RPMI8226 (cell line): ENCODE measurements at places on chromosomes 16 and 17.

DNA sequence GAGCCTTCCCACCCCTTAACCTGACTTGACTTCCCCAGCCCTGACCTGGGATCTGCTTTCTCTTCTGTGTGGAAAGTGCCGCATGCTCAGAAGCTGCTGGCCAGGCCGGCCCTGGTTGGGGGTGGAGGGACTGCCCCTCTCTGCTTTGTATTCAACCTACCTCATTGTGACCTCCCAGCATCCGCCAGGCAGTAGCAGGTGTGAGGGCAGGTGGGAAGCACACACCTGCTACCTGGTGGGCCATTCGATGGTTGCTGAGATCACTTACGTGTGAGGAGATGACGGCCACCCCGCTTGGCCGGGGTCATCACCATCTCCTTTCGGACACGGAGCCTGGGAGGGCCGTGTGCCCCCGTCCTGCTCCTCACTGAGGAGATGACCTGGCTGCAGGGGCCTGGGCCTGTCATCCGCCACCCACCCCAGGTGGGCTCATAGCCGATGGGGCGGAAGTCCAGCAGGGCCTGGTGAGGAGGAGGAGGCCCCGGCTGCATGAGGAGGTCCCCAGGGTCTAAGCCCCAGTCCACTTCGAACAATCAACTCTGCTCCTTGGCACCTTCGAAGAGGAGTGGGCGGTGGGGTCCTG, 7.1 kb downstream of the CPNE7 start:
- DNase-seq, result no peak

DNA sequence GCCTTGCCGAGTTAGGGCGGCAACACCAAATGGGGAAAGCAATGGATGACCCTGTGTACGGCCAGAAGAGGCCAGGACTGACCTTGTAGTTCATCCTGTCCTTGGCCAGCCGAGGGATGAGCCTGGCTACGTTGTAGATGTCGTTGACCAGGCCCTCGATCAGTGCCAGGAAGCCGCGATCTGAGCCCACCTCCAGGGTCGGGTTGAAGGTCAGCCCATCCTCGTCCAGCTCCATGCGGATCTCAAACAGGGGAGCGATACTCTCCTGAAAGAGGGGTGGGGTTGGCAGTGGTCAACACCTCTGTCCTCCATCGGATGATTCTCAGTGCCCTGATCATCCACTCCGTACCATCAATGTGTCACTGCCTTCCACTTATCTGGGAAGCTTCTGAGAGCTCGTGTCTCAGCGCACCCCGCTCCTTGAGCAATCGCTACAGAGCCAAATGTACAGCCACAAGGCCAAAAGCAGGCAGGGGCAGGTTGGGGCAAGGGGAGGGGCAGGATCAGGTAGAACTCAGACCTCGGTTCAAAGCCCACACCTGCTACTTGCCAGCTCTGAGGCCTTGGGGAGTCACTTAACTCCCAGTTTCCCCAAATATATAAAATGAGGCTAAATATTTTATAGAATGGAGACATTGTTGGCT, 39.9 kb downstream of the DNAH17 start:
- no peak for DNase-seq

DNA sequence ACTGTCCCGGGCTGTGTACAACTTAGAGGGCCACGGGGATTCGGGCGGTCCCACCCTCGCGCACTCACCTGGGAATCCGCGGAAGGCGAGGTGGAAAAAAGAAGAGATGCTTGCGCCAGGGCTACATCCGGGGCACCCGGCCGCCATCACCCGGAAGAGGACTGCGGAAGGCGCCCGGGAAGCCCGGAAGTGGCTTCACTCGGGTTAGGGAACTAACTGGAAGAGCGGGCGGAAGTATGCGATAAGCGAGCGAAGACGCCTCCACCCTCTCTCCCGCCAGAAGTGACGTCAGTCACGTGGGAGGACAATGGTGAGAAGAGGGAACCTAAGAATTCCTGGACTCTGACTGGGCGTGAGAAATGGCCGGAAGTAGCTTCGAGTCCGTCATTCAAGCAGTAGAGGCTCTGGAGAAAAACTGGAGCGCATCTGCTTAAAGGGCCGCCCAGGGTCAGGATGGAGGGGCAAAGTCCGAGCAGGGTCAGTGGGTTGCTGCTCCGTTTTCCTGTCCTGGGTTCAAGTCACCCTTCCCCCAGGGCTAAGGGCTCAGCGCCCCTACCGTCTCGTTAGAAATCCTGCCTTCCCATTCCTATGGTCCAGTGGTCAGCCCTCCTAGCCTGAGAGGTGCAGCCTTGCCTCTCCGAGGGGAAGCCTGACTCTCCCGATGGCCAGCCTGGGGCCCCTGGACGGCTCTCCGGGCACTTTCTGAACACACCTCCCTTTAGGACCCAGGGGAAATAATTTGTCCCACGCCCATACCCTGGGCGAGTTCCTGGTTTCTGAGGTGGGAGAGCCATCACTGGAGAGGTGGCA, at the start of gene CD2BP2:
CD2BP2 (minus strand) TSS at position 165 of the 810 bp plus-strand sequence. CDS start 627 bp downstream, outside the sequence.
- peak; percentile 100 for DNase-seq

DNA sequence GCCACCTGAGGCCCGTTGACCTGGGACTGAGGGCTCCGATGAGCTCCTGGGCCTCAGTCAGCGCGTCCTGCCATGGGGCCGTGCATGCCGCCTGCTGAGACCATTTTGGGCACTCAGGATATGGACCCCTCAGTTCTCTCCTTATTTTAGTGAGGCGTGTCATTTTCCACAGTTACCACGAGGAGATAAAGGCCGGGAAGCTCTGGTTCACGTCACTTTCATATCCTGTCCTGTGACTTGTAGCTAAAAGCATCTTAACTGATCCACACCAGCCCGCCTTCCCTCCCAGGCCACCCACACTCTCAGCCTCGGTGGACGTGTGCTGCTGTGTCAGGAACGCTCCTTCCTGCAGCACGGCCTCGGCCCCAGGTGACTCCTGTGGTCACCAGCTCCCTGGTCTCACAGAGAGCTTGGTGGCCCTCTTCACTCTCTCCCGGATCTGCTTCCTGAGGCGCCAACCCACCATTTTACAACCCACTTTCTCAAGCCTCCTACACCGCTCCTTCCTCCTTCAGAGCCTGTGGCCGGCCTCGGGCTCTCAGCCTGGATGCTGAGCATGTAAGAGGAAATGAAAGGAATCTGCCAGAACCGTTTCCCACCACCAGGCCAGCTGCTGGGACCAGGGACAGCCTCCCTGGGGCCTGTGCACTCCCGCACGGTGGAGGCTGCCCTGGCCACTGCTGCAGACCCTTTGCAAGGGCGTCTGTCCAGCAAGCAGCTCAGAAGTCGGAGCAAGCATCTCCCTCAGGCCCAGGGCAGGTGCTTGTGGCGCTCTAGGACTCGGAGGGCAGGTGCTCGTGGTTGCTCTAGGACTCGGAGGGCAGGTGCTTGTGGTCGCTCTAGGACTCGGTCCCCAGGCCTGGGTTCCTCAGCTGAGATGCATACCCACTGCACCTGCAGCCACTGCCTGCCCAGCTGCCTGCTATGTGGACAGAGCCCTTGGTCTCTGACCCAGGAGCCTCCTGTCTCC, 23.9 kb upstream of the FASN start:
- DNase-seq, result peak; percentile 85

- no peak for DNase-seq
Observed at GRCh38 chr17:17054636-17055035, 12.4 kb downstream of the MPRIP start.

DNA sequence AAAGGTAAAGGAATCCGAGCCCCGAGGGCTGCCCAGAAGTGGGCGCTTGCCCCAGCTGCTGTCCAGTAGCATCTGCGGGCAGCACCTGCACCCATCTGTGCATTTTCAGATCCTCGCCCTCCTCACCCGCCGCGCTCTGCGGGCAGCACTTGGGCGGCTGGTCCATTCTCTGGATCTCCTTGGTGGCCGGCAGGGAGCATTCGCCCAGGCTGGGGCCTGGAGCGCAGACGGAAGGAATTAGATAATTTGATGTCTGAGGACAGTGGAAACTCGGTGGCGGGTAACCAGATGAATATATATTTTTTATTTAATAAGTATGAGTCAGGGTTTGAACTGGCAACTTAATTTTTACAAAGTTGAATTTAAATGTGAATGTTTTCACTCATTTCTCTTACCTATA, 88.5 kb downstream of the NPIPB11 start:
- DNase-seq, result no peak

DNA sequence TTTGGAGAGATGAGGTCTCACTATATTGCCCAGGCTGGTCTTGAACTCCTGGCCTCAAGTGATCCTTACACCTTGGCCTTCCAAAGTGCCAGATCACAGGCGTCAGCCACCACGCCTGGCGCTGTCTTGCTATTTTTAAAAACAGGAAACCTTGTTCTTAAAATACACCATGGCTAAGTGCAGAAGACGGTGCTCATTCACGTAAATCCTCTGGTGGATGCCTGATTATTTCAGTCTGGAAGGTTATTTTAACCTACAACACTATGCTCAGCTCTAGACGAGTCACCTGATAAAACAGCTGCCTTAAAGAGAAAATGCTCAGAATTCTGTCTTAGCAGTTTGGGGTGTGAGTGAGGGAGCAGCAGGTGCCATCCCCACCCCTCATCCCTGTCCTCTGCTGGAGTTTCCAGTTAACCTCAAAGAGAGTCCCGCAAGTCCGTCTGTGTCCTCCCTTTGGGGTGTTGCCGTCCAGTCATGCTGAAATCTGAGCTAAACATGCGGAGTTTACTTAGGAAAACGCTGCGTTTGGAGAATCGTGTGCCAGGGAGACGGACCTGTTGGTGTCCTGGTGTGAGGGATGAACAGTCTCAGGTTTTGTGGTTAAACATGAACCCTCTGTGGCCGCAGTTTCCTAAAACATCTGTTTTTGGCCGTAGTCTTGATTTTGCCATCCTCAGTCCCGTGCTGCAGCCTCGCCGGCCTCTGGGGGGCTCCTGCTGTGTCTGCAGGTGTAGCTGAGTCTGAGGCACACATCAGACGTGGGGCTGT, 17.1 kb downstream of the SPG7 start:
- DNase-seq, result no peak

DNA sequence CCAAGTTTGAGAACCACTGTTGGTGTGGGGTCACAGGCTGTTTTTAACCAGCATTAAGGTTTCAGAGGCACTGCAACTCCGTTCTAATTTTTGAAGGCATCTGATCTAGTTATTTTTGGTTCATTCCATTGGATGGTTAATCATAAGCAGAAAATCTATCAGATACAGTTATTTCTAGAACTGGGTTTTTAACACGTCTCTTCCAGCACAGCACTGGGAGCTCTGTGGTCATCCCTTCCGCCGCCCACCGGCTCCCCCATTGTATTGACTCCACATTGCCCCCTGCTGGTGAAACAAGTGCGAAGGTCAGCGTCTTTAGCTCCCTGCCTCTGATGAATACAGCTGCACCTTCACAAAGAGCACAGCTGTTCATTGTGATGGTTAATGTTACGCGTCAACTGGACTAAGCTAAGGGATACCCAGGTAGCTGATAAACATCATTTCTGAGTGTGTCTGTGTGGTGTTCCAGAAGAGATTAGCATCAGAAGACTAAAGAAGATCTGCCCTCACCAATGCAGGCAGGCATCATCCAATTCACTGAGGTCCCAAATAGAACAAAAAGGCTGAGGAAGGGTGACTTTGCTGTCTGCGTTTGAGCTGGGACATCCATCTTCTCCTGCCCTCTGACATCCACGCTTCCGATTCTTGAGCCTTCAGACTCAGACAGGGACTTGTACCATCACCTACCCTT, 8.5 kb downstream of the CCL18 start:
- DNase-seq, result peak; percentile 44

DNA sequence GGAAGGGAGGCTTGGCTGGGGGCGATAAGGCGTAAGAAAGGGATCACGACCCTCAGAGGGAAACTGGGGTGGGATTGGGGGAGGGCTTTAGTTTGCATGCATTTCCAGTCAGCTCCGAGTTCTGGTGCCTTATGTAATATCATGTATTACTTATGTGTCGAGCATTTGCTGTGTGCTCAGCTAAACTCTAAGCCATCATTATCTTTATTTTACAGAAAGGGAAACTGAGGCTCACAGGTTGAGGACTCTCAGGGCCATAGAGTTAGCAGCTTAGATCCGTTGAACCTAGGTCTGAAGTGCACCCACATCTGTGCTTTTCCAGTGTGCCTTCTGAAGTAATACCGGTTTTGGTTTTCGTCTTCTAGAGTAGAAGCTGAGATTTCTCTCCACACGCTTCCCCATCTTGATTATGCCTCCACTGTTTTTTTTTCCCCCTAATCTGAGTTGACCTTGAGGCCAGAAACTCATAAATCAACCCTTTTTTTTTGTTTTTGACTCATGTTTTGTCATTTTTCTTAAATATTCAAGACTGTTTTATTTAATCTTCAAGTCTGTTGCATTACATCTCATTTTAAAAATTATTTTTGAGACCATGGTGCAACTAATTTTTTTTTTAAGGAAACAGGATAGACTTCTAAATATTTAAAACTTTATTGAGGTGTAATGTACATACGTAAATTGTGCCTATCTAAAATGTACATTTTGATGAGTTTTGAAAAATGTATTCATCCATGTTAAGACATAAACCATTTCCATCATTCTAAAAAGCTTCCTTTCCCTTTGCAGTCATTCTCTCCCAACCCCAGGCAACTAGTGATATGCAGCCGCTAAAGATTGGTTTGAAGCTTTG, 741 bp downstream of the CYB5B start:
- peak; percentile 38 for DNase-seq

DNA sequence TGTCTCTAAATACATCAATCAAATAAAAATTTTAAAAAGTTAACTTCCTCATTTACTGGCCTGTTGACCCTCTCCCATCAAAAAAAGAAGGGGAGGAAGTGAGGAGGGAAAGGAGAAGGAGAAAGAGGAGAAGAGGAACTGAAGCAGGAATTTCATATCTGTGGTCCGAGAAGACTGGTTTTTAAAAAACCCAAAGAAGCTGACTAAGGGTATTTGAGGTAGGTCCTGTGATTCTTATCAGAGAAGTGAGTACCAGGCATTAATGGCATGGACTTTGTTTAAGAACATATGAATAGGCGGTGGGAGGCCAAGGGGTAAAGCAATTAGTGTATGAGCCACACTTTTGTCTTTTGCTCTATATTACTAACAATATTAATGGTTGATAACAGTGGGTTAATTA, 2.0 kb downstream of the SLC46A1 start:
- DNase-seq, result no peak

DNA sequence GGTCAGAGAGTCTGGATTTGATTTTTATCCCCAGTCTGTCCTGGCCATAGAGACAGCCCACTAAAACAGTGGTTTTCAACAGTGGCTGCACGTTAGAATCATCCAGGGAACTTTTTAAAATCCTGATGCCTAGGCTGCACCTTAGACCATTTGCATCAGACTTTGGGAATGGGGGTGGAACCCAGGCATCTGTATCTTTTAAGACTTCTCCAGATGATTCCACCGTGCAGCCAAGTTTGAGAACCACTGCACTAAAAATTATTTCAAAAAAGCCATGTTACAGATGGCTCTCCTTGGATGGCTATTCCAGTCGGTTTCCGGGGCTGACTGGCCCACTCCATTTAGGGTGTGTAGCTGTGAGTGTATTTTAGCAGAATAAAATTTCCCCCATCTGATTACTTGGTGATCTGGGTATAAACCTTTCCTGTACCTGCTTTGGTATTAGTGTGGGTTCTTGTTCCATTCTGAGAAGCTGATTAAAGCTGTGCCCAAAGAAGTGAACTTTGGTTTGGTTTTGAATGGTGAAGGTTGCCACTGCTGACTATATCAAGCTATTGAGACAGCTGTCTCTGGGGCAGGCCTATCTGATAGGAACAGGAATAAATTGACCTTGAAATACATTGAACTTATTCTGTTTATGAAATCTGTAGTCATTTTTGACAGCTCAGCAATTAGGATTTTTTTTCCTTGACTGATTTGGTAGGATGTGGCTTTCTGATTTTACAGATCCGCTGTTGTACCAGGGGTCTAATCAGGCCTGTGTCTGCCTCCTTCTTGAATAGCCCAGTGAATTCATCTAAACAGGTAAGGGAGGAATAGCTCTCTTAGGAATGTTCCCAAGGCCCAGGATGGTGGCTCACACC, 1.3 kb downstream of the ATP5MC1 start:
- DNase-seq, result no peak

GRCh38 chr16:19540241-19540970, 15.1 kb upstream of the VPS35L start:
- DNase-seq, result no peak
